ENCODE measurements at places on chromosomes 6 and 20.

DNA sequence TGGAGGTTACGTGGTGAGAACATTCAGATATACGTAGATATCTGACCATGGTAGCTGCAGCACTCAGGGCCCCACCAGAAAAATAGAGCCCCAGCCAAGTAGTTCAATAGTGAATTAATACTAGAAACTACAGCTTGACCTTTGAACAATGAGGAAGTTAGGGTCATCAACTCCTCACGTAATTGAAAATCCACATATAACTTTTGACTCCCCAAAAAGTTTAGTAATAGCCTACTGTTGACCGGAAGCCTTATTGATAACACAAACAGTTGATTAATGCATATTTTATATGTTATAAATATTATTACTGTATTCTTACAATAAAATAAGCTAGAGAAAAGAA lies 117.9 kb downstream of the SNX5 start:
- no peak for DNase-seq

DNA sequence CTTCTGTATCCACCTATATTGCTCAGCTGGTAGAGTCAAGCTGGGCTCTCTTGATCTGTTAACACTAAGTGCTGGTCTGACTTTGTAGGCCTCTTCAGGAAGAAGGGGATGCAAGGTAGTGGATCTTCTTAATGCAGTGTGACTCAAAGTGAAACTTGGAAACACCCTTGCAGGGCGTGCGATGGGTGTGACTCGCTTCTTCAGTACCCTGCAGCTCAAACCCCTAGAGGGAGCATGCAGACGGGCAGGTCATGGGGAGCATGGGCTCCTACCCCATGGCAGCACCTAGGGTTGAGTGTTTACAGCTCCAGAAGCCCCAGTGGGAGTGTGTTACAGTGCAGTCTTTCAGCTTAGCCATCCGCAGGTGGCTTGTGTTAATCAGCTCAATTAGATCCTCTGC lies 757 bp upstream of the SAMD3 start:
- DNase-seq: no peak

- no peak for DNase-seq
Measured at GRCh38 chr20:55540013-55540412, 465.3 kb downstream of the CBLN4 start.

- DNase-seq: no peak
Measured at GRCh38 chr6:145569140-145569539, 166.2 kb downstream of the EPM2A start.

DNA sequence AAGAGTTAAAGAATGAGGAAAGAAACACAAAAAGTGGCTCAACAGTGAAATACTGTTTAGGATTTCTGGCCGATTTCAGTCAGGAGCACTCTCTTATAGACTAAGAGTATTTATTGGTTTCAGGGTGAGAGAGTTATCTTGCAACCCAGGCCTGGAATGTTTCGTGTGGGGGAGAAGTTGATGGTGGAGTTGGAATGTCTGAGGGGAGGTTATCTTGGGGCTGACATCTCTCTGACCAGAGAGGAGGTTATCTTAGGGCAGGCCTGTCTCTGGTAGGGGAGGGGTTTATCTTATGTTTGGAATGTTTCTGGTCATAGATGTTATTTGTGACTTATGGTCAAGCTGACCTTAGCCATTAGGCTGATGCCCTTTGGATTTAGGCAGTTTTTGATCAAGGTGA lies 80.3 kb downstream of the HTR1B start:
- DNase-seq: no peak

DNA sequence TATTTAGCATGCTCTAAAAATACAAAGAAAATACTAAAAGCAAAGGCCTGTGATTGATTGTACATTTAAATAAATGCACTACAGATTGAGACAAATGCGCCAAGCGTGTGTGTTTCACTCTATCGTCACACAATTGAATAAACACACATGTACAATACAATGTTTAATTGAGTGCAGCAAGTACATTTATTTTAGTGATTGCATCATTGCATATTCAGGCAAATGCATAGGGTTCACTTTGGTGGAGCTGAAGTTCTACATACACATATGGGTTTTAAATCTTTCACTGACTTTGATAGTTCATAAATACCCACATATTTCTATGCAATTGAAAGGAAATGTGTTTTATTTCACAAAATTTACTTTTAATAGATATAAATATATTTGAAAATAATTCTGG lies 750.6 kb upstream of the MMS22L start:
- no peak for DNase-seq

DNA sequence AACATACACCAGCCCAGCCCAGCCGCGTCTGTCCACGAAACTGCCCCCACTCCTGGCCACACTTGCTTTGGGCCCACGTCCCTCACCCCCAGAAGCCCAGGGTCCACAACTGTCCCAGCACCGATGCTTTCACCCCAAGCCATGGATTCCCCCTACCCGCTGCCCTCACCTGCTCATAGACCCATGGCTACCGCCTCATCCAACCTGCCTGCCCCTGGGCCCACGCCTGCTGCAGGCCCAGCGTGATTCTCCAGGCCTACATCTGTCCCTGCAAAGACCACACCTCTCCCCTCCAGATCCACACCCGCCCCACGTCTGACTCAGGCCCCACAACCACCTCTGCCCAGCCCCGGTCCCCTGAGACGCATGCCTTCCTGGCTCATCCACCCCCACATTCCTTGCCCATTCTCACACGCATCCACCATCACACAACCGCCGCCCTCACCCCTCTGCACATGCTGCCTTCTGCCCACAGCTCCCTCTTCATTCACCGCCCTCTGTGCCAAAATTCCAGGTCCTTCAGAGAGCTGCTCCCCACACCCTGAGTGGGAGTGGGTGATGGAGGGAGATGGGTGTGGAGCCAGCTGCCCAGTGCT lies 86.7 kb downstream of the GRM4 start:
- no peak for DNase-seq

- peak; percentile 10 for DNase-seq
Measured at GRCh38 chr6:122609881-122610689, at the start of gene PKIB. TSS of gene PKIB (plus strand) at chr6:122610405. CDS start at chr6:122717795, 107,390 bp downstream.

DNA sequence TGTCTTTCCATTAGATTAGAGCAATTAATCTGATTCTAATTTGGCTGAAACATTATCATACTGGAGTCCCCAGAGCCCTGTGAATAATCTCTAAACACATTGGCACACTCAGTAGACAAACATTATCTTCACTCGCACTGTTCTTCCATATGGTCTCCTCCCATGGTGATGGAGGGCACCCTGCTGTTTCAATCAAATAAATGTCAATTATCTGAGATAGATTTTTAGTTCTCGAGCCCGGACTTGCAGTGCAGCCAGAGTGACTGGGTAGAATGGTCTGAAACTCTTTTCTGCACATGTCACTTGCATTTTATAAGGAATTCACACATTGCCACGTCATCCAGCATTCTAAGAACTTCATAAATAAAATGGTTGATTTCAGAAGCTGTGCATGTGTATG lies 90.6 kb upstream of the MAP3K7 start:
- DNase-seq: no peak

- DNase-seq: no peak
Measured at GRCh38 chr6:31582230-31582643, at the start of gene LTB. TSS of gene LTB (minus strand) at chr6:31582424. CDS start at chr6:31582417, 7 bp downstream.

DNA sequence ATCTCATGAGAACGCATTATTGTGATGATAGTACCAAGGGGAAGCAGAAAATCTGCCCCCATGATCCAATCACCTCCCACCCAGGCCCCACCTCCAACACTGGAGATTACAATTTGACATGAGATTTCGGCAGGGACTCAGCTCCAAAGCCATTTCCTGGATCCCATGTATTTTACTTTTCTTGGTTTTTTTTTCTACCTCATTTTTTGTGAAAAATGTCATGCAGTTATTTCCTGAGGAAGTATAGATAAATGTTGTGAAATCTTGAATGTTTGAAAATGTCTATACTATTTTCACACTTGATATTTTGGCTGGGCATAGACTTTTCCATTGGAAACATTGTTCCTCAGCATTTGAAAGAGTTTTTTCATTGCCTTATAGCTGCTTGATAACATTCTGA lies 9.1 kb upstream of the BRPF3 start:
- no peak for DNase-seq

- no peak for DNase-seq
Measured at GRCh38 chr6:64712606-64713005, 994.4 kb downstream of the EYS start.

- DNase-seq: no peak
Measured at GRCh38 chr20:42191140-42191860, 573.1 kb upstream of the CHD6 start.

DNA sequence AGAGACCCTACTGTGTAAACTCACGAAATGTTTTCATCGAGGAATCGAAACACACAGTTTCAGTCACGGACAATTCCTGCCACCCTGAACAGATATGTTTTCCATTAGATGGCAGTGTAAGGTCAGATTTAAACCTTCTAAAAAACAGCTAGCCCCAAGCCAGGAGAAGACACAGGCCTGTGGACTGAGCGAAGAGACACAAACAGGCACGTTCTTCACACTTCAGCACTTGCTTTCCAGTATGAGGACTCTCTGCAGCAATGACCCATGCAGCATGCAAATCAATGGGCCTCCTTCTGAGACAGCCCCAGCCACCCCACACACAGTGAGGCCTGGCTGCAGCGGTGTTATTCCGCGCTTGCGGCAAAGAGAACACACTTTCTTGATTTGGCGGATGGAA lies 31.9 kb downstream of the HUS1B start:
- DNase-seq: peak; percentile 2

DNA sequence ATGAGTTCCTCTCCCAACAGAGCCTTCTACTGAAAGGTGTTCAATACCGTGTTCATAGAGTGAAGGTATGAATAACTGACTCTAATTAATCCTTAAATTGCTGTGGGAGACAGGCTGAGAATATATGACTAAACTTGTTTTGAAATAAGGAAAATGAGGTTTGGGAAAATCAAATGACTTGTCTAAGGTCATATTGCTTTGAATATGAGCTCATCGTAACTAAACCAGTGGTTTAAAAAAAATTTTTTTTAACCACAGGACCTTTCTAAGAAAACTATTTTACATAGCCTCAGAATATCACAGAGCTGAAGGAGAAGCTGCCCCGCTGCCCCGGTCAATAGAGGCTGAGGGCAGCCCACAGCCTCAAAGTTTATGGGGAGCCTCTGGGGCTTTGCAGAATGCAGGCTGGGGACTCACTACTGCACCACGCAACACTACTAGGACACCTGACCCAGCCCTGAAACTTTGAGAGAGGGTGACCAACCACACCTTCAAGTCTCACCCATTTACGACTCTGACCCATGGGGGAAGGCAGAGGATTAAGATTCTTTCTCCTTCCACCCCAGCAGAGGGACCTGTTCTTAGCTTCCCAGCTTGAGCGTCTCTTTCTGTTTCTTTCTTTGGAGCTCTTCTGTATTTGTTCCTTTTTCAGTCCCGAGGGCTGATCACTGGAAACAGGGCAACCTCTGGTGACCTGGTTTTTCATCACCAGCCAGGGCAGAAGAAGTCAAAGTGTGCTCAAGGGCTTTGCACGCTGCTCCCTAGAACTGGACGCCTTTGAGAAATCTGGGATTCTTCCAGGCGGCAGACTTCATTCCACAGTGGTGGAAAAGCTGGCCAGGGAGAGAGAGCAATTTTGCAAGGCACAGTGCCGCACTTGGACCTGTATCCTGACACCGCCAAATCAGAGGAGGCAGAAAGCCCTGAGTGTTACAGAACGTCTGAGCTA lies 220.2 kb downstream of the ATXN1 start:
- DNase-seq: no peak

DNA sequence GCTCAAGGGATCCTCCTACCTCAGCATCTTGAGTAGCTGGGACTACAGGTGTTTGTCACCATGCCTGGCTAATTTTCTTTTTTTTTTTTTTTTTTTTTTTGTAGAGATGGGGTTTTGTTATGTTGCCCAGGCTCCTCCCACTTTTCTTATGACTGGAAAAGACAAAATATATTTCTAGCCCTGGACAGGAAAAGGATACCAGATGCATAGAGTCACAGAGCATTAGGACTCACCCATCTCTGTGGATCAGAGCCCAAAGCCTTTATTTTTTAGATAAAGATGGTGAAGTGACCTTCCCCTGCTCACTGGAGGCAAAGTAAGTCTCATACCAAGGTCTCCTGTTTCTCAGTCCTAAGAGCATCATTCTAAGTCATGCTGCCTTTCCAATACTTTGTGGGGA lies 3.4 kb downstream of the TRIM10 start:
- DNase-seq: no peak

DNA sequence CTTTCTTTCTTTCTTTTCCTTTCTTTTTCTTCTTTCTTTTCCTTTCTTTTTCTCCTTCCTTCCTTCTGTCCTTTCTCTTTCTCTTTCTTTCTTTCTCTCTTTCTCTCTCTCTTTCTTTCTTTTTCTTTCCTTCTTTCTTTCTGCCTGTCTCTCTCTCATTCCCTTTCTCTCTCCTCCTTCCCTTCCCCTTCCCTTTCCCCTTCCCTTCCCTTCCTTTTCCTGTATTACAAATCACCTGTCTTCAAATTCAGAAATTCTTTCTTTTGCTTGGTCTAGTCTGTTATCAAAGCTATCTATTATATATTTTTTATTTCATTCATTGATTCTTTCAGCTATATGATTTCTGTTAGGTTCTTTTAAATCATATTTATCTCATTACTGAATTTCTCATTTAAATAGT lies 315.2 kb upstream of the NOX3 start:
- DNase-seq: no peak

- no peak for DNase-seq
Measured at GRCh38 chr20:62155428-62156253, 12.1 kb downstream of the SS18L1 start.

- DNase-seq: no peak
Measured at GRCh38 chr6:45175272-45175671, 152.9 kb upstream of the RUNX2 start.

GRCh38 chr6:155313602-155314091 lies 637 bp downstream of the TFB1M start:
- DNase-seq: no peak

DNA sequence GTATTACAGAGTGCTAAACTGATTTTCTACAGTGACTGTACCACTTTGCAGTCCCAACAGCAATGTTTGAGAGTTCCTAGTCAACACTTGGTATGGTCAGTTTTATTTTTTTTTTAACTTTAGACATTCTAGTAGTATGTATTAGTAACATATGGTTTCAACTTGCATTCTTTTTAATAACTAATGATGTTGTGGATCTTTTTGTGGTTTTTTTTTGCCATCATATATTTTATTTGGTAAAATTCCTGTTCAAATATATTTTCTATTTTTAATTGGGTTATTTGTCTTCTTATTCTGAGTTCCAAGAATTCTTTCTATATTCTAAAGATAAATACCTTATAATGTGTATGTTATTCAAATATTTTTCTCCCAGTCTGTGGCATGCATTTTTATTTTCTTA lies 189.4 kb upstream of the ECI2 start:
- DNase-seq: no peak

All from GM04504 (cell line).